ENCODE measurements at places on chromosomes 7 and 10.

- DNase-seq: no peak
Observed at GRCh38 chr10:71520042-71520441, 123.3 kb downstream of the CDH23 start.

DNA sequence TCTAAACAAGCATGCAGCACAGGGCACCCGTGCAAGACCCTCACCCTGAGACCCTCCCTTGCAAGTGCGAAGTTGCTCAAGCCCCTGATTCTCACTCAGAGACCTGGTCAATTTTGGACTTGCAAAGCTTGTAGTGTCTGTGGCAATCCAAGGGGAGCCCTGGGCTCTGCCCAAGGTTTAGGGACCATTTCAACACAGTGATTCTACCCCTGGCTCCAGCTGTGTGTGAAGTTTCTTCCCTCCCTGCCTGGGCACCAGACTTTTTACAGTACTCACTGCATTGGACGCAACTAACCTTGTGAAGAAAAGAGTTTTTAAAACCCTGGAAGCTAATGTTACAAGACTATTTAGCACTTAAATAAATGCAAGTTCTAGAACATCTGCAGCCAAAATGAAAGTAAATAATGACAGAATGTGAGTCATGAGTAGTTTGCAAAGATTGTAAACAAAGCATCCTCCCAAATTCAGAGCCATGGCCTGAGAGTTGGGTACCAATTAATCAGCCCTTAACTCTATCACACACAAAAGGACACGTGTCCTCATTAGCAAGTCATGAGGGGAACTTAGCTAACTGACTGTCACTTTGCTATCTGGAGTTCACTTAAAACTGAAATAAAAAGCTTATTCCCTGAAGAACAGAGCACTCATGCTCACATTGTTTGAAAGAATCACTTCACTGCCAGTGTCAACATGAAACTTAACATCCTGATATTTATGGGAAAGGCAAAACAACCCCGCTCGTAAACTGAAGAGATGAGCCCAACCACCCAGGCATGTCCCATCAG is 48.1 kb downstream of the RGS10 start:
- DNase-seq: no peak

- DNase-seq: no peak
Observed at GRCh38 chr10:30047430-30047829, 12.0 kb downstream of the JCAD start.

DNA sequence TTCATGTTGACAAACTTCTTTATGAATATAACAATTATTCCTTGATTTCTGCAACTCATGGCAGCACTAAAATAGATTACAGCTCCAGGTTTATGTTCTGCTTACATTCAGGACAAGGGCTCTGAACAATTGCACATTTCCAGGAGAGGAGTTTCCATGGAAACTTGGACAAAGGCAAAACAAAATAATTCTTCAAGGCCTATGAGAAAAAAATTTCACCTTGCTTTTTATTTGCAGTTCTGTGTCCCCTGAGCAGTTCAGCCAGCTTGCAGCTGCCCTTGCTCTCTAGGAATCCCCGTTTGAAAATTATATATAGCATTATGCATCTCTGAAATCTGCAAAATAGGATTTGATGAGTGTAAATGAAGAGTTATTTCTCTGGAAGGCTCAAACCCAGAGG is 71.7 kb downstream of the ARL4A start:
- DNase-seq: no peak

- no peak for DNase-seq
Observed at GRCh38 chr7:101156866-101157589, 2.8 kb downstream of the AP1S1 start.
